ENCODE measurements at places on chromosomes 4 and X.
A peak's percentile ranks its signal among the peaks of the same experiment; 100 is the strongest.

DNA sequence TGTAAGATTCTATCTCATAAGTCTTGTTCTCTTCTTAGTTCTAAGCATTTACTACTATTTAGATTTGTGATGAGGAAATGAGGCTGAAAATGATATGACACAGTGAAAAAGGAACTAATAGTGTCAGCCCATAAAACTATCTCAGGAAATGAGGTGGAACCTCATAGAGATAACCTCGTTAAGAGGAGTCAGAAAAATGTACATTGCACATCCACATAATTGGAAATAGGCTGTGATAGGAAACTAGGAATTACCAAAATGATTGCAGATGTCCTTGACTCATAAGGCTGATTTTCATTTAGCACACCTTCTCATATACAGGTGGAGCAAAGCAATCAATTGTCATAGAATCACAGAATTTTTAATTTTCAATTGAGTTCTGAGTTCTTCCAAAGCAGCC is 26.8 kb downstream of the ANXA10 start:
- DNase-seq = no peak

GRCh38 chr4:83328521-83329187 is 6.0 kb downstream of the HPSE start:
- no peak for DNase-seq

DNA sequence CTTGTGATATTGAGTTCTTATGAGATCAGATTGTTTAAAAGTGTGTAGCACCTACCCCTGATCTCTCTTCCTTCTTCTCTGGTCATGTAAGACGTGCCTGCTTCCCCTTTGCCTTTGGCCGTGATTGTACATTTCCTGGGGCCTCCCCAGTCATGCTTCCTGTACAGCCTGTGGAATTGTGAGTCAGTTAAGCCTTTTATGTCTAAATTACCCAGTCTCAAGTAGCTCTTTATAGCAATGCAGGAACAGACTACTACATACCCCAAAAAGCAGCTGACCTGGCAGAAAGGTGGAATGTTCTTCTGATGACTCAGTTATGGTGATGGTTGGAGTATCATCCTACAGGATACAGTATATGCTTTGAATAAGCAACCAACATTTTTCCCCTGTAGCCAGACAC is 11.4 kb upstream of the MCUB start:
- DNase-seq = peak; percentile 89

GRCh38 chr4:52984462-52984881 is 122.4 kb downstream of the RASL11B start:
- peak; percentile 60 for DNase-seq

- no peak for DNase-seq
Observed at GRCh38 chrX:104913348-104913747, 307.1 kb downstream of the TEX13A start.

- peak; percentile 57 for DNase-seq
Observed at GRCh38 chr4:24922416-24922815, 9.6 kb upstream of the CCDC149 start.

DNA sequence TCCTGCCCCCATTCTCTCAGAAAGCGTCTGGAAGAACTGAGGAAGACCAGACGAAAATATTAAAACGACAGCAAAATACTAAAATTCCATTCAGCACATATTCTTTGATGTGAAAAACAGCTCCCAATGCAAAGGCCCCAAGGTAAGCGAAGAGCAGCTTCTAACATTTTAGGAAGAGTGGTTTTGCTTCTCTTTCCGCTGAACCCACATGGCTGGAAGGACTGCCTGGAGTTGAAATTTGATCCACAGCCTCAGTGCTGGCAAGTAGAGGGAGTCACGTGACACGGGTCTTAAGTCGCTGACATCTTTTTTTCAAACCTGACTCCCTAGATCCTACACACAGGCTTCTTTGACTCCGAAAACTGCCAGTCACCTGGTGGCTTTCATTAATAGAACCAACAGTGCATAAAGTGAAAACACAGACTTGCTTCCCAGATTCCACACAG is at the start of gene FAM13A:
FAM13A (minus strand) TSS at position 233 of the 446 bp plus-strand sequence; CDS start at position 12, 221 bp downstream.
- DNase-seq = peak; percentile 94

GRCh38 chrX:16838202-16839066 is 31.7 kb downstream of the RBBP7 start:
- peak; percentile 87 for DNase-seq

- DNase-seq = no peak
Observed at GRCh38 chr4:10185518-10186227, 69.1 kb upstream of the WDR1 start.

GRCh38 chr4:20044502-20044911 is 207.2 kb upstream of the SLIT2 start:
- peak; percentile 70 for DNase-seq

GRCh38 chr4:97238956-97239666 is 904.2 kb downstream of the STPG2 start:
- DNase-seq = no peak

GRCh38 chr4:26792639-26793038 is 68.0 kb upstream of the STIM2 start:
- no peak for DNase-seq

Measured in fibroblast of skin of right biceps (primary cell).